ENCODE measurements at places on chromosomes 5 and 9. TPM values are rescaled to one million over a fixed set of nuclear protein-coding genes. Genes with fewer than 3 reads are reported as not detected.

The IFNB1 gene
- not detected for total RNA-seq

The PDLIM7 gene
- total RNA-seq: 53.6 TPM

The PCDHB13 gene
- total RNA-seq: 0.69 TPM

GRCh38 chr5:76714751-76715485 is 1.0 kb upstream of the F2R start:
- H3K36me3 ChIP-seq: no peaks in the 10 kb centered on the region
- no peaks in the 10 kb centered on the region for H3K27me3 ChIP-seq
- DNase-seq: no peak
- no peaks in the 10 kb centered on the region for H3K4me1 ChIP-seq
- H3K4me3 ChIP-seq: no peak overlapping the region

DNA sequence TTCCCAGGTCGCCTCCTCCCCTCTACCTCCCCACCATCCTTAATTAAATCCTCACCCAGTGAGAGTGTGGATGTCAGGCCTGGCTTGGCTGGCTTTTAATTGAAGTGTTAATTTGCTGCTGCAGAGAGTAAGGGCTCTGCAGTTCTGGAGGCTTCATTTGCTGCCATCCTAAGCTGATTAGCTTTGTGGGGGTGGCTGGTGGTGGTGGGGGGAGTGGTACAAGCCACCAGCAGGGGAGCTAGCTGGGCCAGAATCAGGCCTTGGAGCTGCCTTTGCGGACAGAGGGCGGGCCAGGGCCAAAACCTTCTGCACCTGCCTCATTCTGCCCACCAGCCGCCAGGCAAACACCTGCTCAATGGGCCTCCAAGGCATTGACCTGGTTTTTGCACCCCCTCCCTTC is 26.8 kb upstream of the TIFAB start:
- H3K27me3 ChIP-seq: no peaks in the 10 kb centered on the region
- no peaks in the 10 kb centered on the region for H3K36me3 ChIP-seq
- no peak overlapping the region for H3K4me3 ChIP-seq

GRCh38 chr9:123660691-123661466 is 269.0 kb downstream of the DENND1A start:
- H3K36me3 ChIP-seq: peaks cover 20% of the 10 kb centered on the region
- H3K4me1 ChIP-seq: peaks cover 50% of the 10 kb centered on the region
- H3K27ac ChIP-seq: peak overlapping the region; percentile 86
- H3K4me3 ChIP-seq: peak overlapping the region; percentile 42
- DNase-seq: peak; percentile 86
- no peaks in the 10 kb centered on the region for H3K27me3 ChIP-seq

GRCh38 chr5:375336-375920 is 53.9 kb downstream of the AHRR start:
- DNase-seq: no peak
- no peaks in the 10 kb centered on the region for H3K4me1 ChIP-seq
- no peak overlapping the region for H3K4me3 ChIP-seq
- H3K36me3 ChIP-seq: no peaks in the 10 kb centered on the region
- no peak overlapping the region for H3K27ac ChIP-seq
